ENCODE measurements at places on chromosomes 3 and 15.

GRCh38 chr3:129078510-129078909, 17.9 kb downstream of the GP9 start:
- DNase-seq, result no peak

GRCh38 chr15:67415181-67415580, 105.8 kb upstream of the C15orf61 start:
- no peak for DNase-seq

DNA sequence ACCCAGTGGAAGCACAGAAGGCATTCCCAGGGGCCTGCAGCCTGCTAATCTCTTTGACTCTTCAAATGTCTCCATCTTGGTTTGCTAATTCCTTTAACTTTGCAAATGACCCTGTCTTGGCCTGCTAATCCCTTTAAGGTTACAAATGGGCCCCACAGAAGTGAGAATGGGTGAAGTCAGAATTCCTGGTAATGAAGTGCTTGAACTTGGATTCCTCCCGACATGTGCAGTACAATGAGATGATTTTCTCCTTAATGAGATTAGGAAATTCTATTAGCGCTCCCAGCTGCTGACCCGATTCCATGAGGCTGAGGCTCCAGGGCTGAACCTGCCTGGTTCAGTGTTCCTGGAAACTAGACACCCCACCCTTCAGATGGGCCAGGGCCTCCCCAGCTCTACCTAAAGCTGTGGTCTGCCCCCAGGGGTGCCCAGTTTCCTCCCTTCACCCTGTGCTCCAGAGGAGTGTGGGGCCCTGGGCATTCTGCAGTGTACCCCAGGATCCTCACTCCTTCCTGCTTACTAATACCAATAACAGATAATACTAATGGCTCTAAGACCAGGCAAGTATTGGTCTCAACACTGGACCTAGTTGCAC, 47.4 kb downstream of the SCN5A start:
- DNase-seq, result no peak

- DNase-seq, result no peak
Observed at GRCh38 chr3:159971311-159971710, 17.3 kb upstream of the IL12A start.

- no peak for DNase-seq
Observed at GRCh38 chr15:28101983-28102441, 2.9 kb upstream of the OCA2 start.

DNA sequence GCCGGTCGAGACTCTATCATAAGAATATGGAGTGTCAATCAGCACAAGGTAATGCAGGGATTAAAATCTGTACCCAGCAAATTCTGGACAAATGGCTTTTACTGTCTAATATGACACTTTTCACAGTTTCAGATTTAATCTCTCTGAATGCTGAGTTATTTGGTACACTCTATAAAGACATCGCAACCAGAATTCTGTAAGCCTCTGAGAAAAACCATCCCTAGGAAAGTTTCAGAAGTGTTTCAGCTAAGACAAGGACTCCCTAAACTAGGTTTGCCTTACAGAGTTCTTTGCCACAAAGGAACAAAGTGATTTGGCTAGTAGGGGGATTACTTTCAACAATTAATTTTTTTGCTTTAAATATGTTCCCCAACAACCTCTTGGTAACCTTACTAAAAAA, 11.3 kb downstream of the WDR48 start:
- DNase-seq, result no peak

DNA sequence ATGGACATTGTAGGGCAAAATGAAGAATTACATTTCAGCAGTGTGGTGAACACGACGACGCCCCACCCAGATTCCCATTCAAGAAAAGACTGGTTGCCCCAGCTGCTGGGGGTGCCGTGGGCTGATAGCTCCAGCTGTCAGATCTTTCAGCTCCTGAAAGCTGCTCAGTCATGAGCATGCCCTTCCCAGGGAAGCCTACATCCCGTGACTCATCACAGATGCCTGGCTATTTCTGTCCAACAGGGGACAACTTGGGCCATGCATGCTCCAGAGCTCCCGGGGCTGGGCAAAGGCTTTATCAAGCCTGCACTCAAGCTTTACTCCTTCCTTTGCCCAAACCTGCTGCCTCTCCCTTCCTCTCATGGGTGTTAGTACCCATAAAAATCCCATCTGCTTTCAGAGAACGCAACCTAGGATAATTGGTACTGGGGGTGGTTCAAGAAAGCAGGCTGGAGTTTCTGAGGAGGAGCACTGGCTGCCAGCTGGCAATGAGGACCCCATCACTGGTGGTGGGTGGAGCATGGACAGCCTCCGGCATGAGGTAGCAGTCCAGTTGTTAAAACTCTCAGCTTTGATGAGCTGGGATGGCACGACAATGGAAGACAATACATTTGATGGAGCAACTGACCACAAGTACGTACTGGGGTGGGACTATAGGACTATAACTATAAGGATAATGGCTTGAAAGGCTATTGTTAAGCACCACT, 16.4 kb upstream of the ST8SIA2 start:
- DNase-seq, result no peak

DNA sequence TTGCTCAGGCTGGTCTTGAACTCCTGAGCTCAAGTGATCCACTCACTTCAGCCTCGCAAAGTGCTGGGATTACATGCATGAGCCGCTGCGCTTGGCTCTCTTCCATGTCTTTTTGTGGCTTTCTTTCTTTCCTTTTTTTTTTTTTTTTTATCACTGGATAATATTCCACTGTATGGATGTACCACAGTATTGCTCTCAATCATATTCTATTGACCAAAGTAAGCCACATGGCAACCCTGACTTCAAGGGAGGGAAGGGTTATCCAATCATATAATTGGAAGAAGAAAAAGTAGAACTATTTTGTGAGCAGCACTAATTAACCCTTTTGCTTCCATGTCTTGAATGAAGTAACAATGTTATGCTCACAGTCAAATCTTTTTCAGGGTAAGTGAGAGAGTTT, 307.0 kb upstream of the RASGRP1 start:
- no peak for DNase-seq

- no peak for DNase-seq
Observed at GRCh38 chr3:64120876-64121275, 97.6 kb upstream of the PSMD6 start.

GRCh38 chr3:4522947-4523346, 29.8 kb downstream of the ITPR1 start:
- DNase-seq, result no peak

GRCh38 chr3:128145279-128145678, 8.0 kb upstream of the EEFSEC start:
- DNase-seq, result no peak

- no peak for DNase-seq
Observed at GRCh38 chr3:152452318-152452717, 183.6 kb downstream of the MBNL1 start.

GRCh38 chr15:69595009-69595791, 142.6 kb downstream of the RPLP1 start:
- no peak for DNase-seq

GRCh38 chr3:131474115-131474514, 28.7 kb downstream of the MRPL3 start:
- no peak for DNase-seq

DNA sequence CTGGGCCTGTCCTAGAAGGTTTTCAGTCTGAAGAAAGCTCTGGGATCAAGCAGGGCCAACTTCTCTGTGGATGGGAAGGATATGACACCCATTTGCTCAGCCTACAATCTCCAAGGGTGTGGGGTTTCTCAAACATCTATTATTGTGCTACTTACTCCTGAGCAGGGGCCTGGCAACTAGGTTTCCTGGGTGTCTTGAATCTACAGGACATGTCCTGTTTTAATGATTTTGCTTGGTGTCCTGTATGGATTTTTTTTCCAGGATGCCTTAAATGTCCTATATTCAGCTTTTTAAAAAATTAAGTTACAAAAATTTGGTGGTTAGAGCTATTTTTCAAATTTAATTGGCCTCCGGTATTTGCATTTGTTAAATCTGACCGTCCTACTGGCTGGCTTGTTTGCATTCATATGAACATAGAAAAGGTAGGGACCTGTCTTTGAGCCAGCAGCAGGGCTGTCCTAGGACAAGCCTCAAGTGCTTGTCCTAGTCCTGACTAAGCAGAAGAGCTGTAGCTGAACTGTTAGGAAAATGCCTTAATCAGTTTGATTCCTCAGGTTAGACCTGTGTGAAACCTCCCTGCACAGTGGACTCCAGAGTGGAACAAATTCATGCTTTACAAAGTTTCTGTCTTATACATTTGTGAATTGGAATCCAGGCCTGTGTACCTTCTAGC, 40.0 kb upstream of the LMOD3 start:
- no peak for DNase-seq

DNA sequence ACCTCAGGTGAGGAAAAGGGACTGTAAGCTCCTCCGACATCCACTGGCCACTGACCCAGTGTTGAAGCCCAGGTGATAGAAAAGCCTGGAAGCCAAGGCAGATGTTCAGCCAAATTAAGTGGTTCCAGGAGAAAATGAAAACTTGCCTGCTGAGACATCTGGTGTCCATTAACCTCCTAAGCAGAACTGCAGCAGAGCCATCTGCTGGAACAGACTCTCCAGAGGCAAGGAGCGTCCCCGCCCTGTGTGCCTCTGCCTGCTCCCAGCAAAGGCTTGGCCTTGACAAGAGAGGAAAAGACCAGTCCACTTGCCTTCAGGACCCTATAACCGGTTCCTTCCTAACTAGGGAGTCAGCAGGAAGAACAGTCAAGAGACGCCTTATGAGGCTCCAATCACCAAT, 48.2 kb downstream of the SRGAP3 start:
- no peak for DNase-seq

DNA sequence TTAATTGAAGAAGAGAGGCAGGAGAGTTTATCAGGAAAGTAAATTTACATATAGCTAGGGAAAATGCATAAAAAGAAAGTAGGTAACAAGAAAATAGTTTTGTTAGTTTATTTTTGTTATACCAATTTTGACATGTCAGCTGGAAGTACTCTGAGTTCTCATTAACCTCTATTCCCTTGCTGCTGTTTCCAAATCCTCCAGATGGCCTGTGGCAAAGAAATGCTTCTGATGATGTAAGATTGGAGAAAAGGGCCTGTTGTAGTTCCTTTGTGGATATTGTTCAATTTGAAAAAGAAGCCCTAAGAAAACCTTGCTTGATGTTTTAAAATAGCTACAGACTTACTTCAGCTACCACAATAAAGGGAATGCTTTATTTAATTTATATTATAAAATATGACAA, 192.9 kb upstream of the SLITRK3 start:
- DNase-seq, result no peak

- DNase-seq, result no peak
Observed at GRCh38 chr3:193140381-193140780, 100.6 kb upstream of the PLAAT1 start.

DNA sequence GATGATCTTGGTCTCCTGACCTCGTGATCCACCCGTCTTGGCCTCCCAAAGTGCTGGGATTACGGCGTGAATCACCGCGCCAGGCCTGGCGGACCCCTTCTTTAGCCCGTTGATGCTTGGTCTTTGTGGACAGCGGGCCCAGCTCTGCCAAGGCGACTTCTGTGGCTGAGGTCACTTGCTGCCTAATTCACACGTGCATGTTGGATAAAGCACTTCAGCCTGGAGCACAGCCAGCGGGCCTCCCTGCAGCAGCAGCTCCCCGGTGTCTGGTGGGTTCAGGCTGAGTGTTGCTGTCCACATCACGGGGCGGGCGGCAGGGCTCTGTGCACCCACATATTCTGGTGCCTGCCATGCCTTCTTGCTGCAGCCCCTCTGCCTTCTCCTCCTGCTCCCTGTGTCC, 88.4 kb downstream of the DGKG start:
- DNase-seq, result no peak

DNA sequence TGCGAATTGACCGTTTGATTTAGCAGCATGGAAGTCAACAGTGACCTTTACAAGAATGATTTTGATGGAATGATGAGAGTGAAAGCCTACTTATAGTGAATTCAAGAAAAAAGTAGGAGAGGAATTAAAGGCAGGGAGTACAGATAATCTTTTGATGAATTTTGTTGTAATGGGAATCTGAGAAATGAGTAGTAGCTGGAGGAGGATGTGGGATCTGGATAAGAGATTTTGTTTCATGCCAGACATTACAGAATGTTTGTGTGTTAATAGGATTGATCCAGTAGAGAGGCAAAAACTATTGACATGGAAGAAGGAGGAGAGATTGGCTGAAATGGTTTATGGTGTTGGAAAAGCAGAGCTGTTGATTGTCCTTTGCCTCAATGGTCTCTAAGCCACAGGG, 17.4 kb upstream of the ZNF609 start:
- no peak for DNase-seq

DNA sequence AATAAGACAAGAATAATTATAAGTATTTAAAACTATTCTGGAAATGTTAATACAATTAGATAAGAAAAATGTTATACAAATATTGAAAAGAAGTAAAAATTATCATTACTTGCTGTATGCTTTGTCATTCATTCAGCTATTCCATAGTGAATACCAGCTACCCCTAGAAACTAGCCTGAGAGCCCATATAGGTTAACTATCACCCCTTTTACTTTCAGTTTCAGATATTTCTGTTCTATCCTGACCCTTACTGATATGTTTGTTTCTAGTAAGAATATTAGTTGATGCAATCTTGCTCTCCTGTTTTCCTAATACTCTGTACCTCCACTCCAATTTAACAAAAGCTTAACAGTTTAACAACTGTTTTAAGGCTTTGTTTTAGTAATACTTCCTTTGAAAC, 31.6 kb downstream of the FAM227B start:
- no peak for DNase-seq

- DNase-seq, result no peak
Observed at GRCh38 chr3:135224815-135225362, 429.8 kb downstream of the EPHB1 start.

DNA sequence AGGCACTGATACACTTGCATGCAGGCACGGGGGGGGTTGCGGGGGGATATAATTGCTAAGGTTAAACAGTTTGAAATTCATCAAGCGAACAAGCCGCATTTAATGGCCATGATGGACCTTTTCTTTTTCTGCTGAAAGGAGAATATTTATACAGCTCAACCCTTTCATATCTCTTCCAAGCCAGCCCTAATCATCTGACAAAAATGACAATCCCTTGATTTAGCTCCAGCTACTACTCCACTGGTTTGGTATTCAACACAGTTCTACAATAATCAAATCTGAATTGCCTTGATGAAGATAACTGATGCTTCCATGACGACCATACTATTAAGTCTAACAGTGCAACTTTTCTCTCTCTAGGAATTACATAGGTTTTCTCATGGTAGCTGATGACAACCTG, 374.9 kb downstream of the PLCL2 start:
- DNase-seq, result no peak

DNA sequence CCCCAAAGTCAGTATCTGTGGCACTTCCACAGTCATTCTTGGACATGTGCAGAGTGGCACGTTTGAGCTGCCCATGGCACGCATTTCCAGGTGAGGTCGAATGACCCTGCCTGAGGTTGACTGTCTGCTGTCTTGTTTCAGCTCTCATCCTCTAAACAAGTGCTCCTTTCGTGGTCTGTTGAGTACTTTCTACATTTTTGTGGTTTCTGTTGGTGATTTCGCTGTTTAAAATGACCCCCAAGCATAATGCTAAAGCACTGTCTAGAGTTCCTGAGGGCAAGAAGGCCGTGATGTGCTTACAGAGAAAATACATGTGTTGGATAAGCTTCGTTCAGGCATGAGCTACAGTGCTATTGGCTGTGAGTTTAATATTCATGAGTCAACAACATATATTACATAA, 40.0 kb upstream of the SAMMSON start:
- no peak for DNase-seq

- no peak for DNase-seq
Observed at GRCh38 chr15:87736401-87736800, 520.1 kb downstream of the NTRK3 start.

GRCh38 chr3:75136100-75136897, 521.8 kb upstream of the CNTN3 start:
- DNase-seq, result no peak

GRCh38 chr3:189985948-189986347, 134.7 kb downstream of the P3H2 start:
- DNase-seq, result no peak

Data from stimulated activated CD4-positive, alpha-beta T cell treated with anti-CD3 and anti-CD28 coated beads, Interleukin-4, amount 100 ng/mL, for 4 hours (primary cell).